Endodermal cell (in vitro differentiated cells): ENCODE measurements at places on chromosomes 4 and X. TPM values are rescaled to one million over a fixed set of nuclear protein-coding genes. Genes with fewer than 3 reads are reported as not detected.

GRCh38 chr4:134313591-134313990, 112.0 kb upstream of the PABPC4L start:
- H3K27me3 ChIP-seq = no peaks in the 10 kb centered on the region
- H3K36me3 ChIP-seq = no peaks in the 10 kb centered on the region
- no peak for DNase-seq
- no peak overlapping the region for H3K4me3 ChIP-seq
- H3K4me1 ChIP-seq = no peaks in the 10 kb centered on the region

ADAM29 gene
- not detected in 2 replicates for total RNA-seq

- H3K27ac ChIP-seq = no peak overlapping the region
- DNase-seq = no peak
- no peaks in the 10 kb centered on the region for H3K36me3 ChIP-seq
- H3K4me1 ChIP-seq = no peaks in the 10 kb centered on the region
- H3K4me3 ChIP-seq = no peak overlapping the region
These were observed 6.1 kb upstream of the ABRAXAS1 start for GRCh38 chr4:83490876-83491450.

FOXR2 gene
- total RNA-seq = not detected in 3 replicates

DNA sequence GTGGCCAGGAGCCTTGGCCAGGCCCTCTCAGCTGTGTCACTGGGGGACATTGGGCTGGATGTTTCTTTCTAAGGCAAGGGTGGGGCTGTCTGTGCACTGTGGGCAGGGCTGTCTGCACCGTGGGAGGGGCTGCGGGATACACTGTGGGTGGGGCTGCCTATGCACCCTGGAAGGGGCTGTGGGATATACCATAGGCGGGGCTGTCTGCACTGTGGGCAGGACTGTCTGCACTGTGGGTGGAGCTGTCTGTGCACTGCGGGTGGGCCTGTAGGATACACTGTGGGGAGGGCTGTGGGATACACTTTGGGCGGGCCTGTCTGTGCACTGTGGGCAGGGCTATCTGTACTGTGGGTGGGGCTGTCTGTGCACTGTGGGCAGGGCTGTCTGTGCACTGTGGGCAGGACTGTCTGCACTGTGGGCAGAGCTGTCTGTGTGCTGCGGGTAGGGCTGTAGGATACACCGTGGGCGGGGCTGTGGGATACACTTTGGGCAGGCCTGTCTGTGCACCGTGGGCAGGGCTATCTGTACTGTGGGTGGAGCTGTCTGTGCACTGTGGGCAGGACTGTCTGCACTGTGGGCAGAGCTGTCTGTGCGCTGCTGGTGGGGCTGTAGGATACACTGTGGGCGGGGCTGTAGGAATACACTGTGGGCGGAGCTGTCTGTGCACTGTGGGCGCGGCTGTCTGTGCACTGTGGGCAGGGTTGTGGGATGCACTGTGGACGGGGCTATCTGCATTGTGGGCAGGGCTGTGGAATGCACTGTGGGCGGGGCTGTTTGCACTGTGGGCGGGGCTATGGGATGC, 31.1 kb downstream of the ACOX3 start:
- DNase-seq = no peak
- no peak overlapping the region for H3K27ac ChIP-seq
- peaks cover 94% of the 10 kb centered on the region for H3K36me3 ChIP-seq
- no peaks in the 10 kb centered on the region for H3K4me1 ChIP-seq
- H3K27me3 ChIP-seq = no peaks in the 10 kb centered on the region
- H3K4me3 ChIP-seq = no peak overlapping the region

DNA sequence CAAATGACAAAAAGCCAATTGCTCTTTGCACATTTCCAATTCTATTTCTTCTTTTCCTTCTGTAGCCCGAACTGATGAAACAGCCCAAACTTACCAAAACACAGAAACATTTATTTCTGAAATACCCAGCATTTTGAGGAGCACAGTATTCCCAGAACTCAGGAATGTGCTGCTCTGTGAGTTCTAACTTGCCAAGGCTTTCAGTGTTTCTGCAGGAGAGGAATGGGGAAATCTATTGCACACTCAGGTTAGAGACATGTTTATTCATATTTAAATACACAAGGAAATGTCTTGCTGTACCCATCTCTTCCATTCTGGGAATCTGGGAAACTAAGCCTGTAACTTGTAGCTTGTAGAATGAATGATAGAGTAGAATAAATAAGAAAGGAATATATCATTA, 10.7 kb downstream of the TMPRSS11D start:
- no peaks in the 10 kb centered on the region for H3K27me3 ChIP-seq
- H3K4me1 ChIP-seq = no peaks in the 10 kb centered on the region
- H3K27ac ChIP-seq = no peak overlapping the region
- DNase-seq = no peak
- H3K4me3 ChIP-seq = no peak overlapping the region

- no peak overlapping the region for H3K27ac ChIP-seq
- H3K4me1 ChIP-seq = no peaks in the 10 kb centered on the region
- H3K36me3 ChIP-seq = no peaks in the 10 kb centered on the region
- DNase-seq = no peak
- H3K27me3 ChIP-seq = no peaks in the 10 kb centered on the region
These were observed 350.8 kb upstream of the GRIA3 start for GRCh38 chrX:122833230-122833629.

PABPC1L2B gene
- not detected in 3 replicates for total RNA-seq

UGT2B10 gene
- total RNA-seq = not detected in 3 replicates

DNA sequence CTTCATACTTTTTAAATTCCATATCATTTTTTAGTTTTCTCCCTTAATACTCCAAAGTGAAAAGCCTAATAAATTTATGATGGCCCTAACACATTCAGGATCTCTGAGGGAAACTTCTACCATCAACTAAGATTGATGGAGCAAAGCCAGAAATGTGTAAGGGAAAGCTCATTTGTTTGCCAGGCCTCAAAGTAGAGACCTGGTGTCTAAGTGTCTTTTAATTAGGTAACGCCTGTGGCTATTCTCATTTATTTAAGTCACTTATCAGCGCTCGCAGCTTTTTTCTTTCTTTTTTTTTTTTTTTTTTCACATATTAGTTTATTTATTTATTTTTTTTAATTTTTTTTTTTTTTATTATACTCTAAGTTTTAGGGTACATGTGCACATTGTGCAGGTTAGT, 242.4 kb downstream of the TMA16 start:
- no peaks in the 10 kb centered on the region for H3K4me1 ChIP-seq
- no peak overlapping the region for H3K4me3 ChIP-seq
- no peak overlapping the region for H3K27ac ChIP-seq
- no peak for DNase-seq
- H3K27me3 ChIP-seq = no peaks in the 10 kb centered on the region
- no peaks in the 10 kb centered on the region for H3K36me3 ChIP-seq

MTNR1A gene
- total RNA-seq = 1.5 and 1.6 TPM in 2 replicates

DNA sequence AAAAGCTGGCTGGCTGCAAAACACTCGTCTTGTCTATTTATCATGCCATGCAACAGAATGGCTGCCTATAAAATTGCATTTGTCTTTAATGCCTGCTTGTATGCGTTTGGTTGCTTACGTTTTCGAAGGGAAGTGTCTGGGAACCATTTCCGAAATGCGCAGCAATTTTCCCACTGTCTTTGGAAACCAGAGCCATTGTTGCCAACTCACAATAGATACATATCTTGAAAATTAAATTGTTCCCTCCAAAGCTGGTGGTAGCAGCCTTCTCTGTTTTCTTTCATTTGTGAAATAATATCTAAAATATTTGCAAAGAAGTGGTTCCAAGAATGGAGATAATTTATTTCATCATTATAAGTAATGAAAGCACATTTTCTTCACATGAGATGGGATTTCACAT, 53.4 kb downstream of the MAMLD1 start:
- no peak for DNase-seq
- no peak overlapping the region for H3K4me3 ChIP-seq
- H3K27me3 ChIP-seq = no peaks in the 10 kb centered on the region
- no peaks in the 10 kb centered on the region for H3K36me3 ChIP-seq
- H3K4me1 ChIP-seq = no peaks in the 10 kb centered on the region

MAOB gene
- 0.46 and 0.63 TPM in 2 replicates for total RNA-seq

DNA sequence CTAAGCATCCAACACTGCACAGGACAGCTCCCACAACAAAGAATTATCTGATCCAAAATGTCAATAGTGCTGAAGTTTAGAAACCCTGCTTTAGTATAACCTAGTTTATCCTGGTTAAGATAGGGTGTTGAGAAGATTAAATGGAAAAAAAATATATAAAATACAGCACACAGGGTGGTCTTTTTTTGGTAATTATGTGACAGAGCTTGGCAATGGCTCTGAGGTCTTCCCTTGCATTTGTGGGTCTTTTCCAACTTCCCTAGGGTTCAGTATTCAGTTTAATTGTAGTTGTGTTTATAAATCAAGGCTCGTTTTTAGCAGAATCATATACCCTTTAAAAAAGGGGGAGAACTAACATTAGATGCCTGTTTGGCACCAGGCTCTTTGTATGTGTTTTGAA, 36.6 kb downstream of the REPS2 start:
- H3K36me3 ChIP-seq = no peaks in the 10 kb centered on the region
- H3K4me1 ChIP-seq = no peaks in the 10 kb centered on the region
- H3K27me3 ChIP-seq = no peaks in the 10 kb centered on the region
- no peak overlapping the region for H3K27ac ChIP-seq
- DNase-seq = no peak

GRCh38 chrX:102697494-102697893, 14.8 kb upstream of the GPRASP2 start:
- no peak overlapping the region for H3K27ac ChIP-seq
- H3K27me3 ChIP-seq = no peaks in the 10 kb centered on the region
- no peak for DNase-seq
- H3K36me3 ChIP-seq = no peaks in the 10 kb centered on the region
- H3K4me1 ChIP-seq = no peaks in the 10 kb centered on the region
- no peak overlapping the region for H3K4me3 ChIP-seq

PAGE1 gene
- total RNA-seq = not detected in 2 replicates

GRCh38 chrX:44451056-44451455, 91.6 kb downstream of the FUNDC1 start:
- H3K27ac ChIP-seq = no peak overlapping the region
- H3K4me3 ChIP-seq = no peak overlapping the region
- H3K4me1 ChIP-seq = peaks cover 2% of the 10 kb centered on the region
- DNase-seq = no peak
- no peaks in the 10 kb centered on the region for H3K36me3 ChIP-seq
- no peaks in the 10 kb centered on the region for H3K27me3 ChIP-seq

DNA sequence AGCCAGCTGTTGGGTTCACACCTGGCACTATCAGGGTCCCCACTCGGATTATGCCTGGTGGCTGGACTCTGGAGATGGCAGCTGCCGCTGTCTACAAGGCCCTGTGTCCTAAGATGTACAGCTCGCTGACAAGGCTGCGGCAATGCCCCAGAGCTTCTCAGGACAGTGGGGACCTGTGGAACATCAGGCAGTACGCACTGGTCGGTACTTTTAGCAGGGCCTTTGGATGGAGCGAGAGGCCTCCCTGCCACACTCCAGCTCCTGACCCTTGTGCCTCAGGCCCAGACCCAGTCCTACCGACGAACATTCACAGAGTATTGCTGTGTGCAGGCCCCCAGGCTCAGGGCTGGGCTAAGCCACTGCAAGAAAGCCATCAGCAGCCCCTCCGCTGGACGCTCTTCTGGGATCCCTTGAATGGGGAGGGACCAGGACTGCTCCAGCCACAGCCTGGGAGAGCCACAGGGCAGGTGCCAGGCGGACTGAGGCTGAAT, 45.7 kb upstream of the HMX1 start:
- no peak overlapping the region for H3K4me3 ChIP-seq
- H3K4me1 ChIP-seq = no peaks in the 10 kb centered on the region
- DNase-seq = no peak
- H3K36me3 ChIP-seq = no peaks in the 10 kb centered on the region
- peaks cover 12% of the 10 kb centered on the region for H3K27me3 ChIP-seq
- no peak overlapping the region for H3K27ac ChIP-seq

DNA sequence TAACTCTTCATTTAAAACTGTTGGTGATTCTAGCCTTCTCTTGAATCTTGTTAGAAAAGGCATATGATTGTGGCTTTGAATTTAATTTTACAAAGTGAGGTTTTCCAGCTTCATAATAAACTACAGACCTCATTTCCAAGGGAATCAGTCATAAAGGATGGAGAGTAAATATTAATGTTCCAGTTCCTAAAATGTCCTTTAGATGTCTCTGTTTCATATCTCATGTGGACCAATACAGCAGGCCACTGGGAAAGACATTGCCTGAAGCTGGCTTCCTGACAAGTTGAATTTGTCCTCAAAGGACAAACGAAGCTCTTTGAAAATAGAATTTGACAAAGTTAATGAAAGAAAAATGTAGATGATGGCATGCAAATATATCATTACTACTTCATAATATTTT, 125.4 kb downstream of the ZNF330 start:
- DNase-seq = no peak
- no peaks in the 10 kb centered on the region for H3K36me3 ChIP-seq
- no peaks in the 10 kb centered on the region for H3K4me1 ChIP-seq
- no peaks in the 10 kb centered on the region for H3K27me3 ChIP-seq

- peaks cover 21% of the 10 kb centered on the region for H3K36me3 ChIP-seq
- H3K4me3 ChIP-seq = no peak overlapping the region
- H3K27ac ChIP-seq = no peak overlapping the region
These were observed 37.2 kb downstream of the WDR44 start for GRCh38 chrX:118383120-118383519.

DNA sequence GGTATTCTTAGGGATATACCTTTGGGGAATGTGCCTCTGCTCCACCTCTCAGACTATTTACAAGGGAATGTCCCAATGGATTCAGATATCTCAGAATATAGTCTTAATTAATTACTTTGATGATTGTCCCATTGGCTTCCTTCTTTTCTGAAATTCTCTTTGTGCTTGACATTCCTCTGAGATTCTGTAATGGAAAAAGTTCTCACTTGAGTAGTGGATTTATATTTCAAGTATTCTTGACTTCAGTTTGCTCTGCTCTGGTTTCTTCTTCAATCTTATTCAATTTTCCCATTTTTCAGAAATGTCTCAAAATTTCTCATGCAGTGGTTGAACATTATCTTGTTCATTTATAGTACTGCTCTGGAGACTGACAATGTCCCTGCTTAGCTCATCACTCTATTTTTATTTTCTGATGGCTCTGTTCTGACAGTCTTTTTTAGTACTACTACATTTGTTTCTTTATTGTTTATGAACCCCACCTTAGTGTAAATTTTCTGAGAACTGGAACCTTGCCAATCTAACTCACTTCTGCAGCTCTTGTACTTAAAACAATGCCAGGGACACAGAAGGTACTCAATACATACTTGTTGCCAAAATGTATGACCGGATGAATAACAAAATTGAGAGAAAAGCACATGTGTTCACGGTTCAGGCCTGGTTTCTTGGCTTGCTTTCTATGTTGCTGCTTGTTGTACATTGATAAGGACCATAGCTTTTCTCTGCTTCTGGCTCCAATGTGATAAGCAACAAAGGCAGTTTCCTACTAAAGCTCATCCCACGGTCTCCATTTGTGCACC, 471.7 kb downstream of the GASK1B start:
- no peak overlapping the region for H3K27ac ChIP-seq
- no peaks in the 10 kb centered on the region for H3K27me3 ChIP-seq
- DNase-seq = no peak
- H3K36me3 ChIP-seq = no peaks in the 10 kb centered on the region

CSAG2 gene
- total RNA-seq = not detected in 3 replicates

DNA sequence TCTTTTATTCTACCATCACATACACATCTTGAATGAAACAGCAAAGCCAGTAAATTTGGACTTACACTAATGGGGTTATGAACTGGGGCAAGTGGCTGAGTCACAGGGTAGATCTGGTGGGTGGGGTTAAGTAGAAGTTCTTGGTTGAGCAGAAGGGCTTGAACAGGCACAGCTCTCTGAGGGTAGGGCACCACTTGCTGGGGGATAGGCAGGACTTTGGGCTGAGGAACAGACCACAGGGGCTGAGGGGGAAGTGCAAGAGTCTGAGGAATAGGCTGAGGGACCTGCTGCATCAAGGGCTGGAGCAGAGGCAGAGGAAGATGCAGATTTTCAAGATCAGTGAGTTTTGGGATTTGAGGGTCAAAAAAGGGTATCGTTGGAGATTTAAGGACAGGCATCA, 8.3 kb downstream of the CSN2 start:
- no peaks in the 10 kb centered on the region for H3K36me3 ChIP-seq
- no peaks in the 10 kb centered on the region for H3K4me1 ChIP-seq
- H3K27me3 ChIP-seq = no peaks in the 10 kb centered on the region
- peak; percentile 48 for DNase-seq
- H3K27ac ChIP-seq = no peak overlapping the region
- no peak overlapping the region for H3K4me3 ChIP-seq

XAGE2 gene
- not detected in 3 replicates for total RNA-seq
